ENCODE measurements at places on chromosomes 3 and 15.

DNA sequence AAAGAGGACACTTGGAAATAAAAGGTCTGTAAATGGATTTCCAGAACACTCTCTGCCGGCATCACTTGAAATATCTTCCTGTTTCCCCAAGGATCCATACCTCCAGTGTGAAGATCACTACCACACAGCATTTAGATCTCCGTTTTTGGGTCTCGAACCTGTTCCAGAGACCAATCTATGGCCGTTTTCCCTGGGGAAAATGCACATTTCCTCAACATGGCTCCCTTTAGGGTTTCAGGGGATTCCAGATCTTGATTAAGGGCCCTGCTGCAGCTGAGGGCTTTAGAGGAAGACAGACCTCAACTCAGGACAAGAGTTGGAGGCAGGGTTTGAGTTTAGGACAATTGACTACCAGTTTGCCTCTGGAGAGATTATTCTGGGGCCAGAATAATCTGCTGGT is 2.1 kb downstream of the CTSH start:
- DNase-seq, result no peak

DNA sequence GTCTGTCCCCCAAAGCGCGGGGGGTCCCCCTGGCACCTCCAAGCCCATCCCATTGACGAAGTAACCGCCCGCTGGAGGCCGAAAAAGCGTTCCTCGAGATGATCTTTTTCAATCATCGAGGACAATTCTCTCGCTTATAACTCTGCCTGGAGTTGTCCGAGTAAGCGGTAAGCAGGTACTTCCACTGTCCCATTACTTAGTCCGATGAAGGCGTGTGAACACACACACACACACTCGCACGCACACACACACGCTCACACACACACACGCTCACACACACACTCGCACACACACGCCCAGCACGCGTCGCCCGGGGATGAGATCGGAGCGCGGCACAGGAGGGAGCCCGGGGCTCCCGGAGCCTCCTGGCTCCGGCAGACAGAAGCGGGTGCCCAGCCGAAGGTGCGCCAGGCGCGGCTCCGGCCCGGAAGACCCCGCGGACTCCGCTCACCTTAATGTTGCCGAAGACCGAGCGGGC is 430 bp downstream of the SLCO2A1 start:
- DNase-seq, result no peak

- DNase-seq, result peak; percentile 50
Measured at GRCh38 chr3:21056293-21056692, 694.7 kb downstream of the ZNF385D start.

DNA sequence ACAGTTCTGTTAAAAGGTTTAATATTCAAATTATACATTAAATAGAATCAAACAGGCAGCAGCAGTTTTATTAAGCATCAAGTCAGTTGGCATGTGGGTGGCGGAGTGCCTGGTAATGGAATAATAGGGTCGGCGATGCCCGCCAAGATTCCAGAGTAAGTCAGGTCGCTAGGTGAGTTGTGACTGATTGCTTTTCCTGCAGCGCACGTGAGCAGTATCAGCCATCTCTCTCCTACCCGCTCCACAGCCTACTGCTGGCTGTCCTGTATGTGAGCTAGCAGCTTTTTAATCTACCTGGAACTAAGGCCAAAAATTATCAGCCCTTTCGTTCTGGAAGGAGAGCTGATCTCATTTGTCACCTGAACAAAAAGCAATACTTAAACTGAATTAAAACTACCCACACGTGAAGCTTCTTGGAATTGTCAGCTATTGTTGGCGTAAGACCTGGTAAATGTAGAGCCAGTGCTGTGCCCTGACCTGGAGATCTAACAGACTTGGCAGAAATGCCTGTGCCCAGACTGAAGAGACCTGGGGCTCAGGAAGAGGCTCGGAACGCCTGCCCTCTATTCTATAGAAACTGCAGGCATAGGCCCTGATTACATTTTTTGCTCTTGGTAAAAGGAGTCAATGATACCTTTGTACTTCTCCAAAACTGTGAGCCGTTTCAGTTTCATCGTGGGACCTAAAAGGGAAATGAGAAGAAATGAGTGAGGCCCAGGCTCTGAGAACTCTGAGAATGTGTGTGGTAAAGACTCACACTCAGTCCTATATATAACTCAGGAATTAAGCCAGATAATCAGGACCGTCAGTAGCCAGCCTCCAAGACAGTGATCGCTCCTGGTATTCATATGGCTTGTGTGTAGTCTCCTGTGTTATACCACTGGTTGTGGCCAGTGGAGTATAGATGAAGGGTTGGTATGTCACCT is 21.9 kb downstream of the IDH3A start:
- DNase-seq, result peak; percentile 85

DNA sequence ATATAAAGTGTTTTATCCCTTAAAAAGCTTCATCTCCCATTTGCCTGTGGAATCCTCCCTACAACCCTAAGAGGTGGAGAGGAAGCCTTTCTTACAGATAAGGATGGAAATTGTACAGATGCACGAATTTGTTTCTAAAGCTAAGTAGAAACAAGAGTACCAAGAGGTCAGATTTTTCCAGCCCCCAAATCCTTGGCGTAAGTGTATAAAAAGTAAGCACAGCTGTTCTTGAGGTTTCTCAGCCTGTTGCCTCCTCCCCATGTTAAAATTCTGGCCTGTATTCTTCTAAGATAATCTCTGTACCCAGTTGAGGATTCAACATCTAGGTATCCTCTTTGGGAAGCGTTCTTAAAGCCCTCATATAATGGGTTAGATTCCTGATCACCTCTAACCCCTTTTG is 34.9 kb downstream of the RAB7A start:
- no peak for DNase-seq
